Fibroblast of mammary gland (primary cell): ENCODE measurements at places on chromosomes 3 and 15.
A peak's percentile ranks its signal among the peaks of the same experiment; 100 is the strongest.

DNA sequence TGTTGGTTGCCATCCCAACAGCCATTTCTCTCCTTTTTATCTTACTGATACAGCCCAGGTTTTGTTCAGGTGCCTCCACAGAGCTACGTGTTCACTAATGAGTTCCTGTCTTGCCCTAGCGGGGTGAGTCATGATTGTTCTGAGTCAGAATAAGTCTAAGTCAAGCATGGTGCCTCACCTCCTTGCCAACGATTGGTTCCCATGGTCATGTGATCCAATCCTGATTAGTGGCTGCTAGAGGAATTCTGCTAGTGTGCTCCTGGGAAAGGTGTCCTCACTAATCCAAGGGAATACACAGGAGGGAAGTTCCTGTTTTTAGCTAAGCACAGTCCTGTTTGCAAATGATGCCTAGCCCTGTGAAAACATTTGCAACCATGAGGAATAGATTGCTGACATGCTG is 99.8 kb downstream of the NSUN3 start:
- DNase-seq: peak; percentile 74

- peak; percentile 97 for DNase-seq
Observed at GRCh38 chr3:73786321-73786807, 161.6 kb upstream of the PDZRN3 start.

GRCh38 chr3:146313031-146313745 is 62.3 kb upstream of the PLSCR4 start:
- DNase-seq: peak; percentile 59

DNA sequence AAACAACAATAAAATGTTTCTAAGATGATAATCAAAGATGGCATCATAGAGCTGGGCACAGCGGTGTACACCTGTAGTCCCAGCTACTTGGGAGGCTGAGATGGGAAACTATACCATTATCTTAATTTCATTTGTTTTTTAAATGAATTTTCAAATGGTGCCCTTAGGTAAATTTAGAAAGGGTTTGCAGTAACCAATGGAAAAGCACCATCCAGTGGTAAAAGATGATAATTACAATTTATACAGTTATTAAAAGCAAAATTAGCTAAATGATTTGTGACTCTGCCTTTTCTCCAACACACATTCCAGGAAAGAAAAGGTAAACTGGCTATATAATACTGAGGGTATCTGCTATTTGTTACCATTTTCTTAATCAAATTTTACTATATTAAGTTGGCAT is 14.4 kb upstream of the ANKRD28 start:
- peak; percentile 56 for DNase-seq

GRCh38 chr3:14605067-14605466 is 46.5 kb upstream of the CCDC174 start:
- peak; percentile 22 for DNase-seq

- DNase-seq: no peak
Observed at GRCh38 chr3:110383356-110383755, 688.3 kb upstream of the NECTIN3 start.

DNA sequence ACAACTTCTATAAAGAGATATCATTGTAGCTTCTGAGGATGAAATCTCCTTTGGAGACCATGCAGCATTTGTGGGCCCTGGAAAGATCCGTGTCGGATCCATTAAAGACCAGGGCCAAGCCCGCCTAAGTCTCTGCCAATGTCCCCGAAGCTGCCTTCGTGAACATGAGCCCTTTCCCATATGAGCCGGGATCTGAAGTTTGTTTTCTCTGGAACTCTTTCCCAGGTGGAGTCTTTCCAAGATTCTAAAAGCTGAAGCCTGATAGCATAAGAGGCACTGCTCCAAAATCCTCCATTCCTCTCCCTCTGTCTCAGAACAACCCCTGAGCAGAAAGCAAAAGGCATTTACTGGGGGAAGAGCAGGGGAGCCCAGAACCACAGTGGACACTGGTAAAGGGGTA is 274.6 kb downstream of the NTRK3 start:
- DNase-seq: no peak

- DNase-seq: no peak
Observed at GRCh38 chr3:29261119-29261518, 19.8 kb upstream of the RBMS3 start.
